ENCODE measurements at places on chromosomes 3 and 15.

DNA sequence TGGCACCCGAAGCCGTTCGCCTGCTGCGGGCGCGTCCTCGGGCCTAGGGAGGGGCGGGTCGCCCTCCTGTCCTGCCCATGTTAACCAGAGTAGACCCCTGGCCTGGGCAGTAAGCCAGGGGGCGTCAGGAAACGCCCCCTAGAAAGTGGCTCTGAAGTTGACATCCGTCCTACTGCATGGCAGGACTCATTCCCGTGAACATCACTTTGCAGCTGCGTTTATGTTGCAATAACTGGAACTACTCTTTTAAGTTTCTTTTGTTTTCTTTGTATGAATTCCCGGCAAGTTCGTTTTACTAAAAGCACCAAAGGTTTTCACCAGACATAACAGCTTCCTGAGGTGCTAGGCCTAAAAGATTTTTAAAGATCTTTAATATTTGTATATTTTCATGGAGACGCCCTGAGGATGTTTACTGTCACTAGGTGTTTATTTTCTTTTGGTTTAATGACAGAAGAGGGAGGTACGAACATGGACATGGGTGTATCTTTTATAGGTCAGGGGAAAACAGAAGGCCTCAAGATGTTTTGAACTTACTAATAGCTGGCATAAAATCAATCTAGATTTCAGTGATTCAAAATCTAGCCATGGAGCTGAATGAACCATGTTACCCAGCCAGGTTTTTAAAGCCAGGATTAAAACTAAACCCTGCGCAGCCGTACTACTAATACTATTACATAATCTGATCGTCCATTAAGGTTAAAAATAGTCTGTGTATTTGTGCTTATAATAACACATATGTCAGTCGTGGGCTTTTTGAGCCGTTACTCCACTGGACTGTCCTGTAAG is 1.0 kb downstream of the C15orf61 start:
- no peaks in the 10 kb centered on the region for H3K36me3 ChIP-seq
- H3K27me3 ChIP-seq = no peaks in the 10 kb centered on the region
- H3K4me3 ChIP-seq = peak overlapping the region; percentile 77
- H3K27ac ChIP-seq = peak overlapping the region; percentile 95

DNA sequence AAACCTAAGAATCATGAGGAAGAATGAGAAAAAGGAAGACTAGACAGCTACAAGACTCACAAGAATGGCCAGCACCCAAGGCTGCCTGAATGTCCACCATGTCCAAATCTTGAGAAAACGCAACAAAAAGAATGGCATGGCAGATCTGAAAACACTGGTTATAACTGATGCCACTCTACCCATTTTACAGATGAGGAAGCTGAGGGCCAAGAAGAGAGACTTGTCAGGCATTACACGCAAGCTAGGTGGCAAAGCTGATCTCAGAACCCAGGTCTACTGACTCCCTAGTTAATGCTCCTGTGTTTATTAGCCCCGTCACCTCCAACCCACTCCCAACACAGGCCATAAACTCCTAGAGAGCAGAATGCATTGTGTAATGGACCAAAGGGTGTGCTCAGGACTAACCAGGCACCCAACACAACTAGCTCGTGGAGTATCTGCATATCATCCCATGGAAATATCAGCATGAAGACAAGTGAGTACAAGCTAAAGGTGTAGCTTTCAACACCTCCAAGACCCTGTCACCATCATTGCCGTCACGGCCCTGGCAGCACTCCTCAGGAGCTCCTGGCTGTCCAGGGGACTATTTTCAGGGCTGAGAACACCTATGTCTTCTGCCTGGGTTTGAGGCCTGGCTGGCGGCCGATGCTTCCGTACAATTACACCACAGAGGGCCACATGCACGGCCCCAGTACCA is 111.7 kb downstream of the XXYLT1 start:
- peaks cover 9% of the 10 kb centered on the region for H3K4me1 ChIP-seq
- no peak for DNase-seq
- no peaks in the 10 kb centered on the region for H3K27me3 ChIP-seq
- peak overlapping the region; percentile 75 for H3K27ac ChIP-seq
- H3K36me3 ChIP-seq = no peaks in the 10 kb centered on the region

- DNase-seq = no peak
- no peaks in the 10 kb centered on the region for H3K4me1 ChIP-seq
- no peaks in the 10 kb centered on the region for H3K27me3 ChIP-seq
These were observed 19.2 kb upstream of the UBE2Q2 start for GRCh38 chr15:75823860-75824613.

DNA sequence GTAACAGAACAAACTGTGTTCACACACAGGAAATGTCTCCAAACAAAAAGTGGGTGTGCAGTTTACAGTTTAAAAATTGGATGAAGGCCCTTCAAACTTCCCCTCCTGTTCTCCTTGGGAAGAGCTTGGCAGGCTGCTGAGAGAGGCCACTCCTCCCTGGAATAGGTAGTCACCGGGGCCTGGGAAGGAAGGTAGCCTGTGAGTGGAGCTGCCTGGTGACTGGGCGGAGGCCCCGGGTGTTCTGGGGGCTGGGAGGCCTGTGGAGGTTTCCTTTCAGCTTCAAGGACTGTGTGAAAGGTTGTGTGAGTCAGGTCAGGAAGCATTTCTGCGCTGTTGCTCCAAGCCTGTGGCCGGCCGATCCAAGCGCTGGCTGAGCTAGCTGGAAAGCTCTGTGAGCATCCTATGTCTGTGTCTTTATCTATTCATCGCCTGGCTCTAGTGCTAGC is 14.1 kb downstream of the SLCO3A1 start:
- DNase-seq = peak; percentile 83
- H3K27ac ChIP-seq = peak overlapping the region; percentile 98
- peak overlapping the region; percentile 16 for H3K4me3 ChIP-seq
- H3K36me3 ChIP-seq = no peaks in the 10 kb centered on the region
- H3K4me1 ChIP-seq = peaks cover 17% of the 10 kb centered on the region

DNA sequence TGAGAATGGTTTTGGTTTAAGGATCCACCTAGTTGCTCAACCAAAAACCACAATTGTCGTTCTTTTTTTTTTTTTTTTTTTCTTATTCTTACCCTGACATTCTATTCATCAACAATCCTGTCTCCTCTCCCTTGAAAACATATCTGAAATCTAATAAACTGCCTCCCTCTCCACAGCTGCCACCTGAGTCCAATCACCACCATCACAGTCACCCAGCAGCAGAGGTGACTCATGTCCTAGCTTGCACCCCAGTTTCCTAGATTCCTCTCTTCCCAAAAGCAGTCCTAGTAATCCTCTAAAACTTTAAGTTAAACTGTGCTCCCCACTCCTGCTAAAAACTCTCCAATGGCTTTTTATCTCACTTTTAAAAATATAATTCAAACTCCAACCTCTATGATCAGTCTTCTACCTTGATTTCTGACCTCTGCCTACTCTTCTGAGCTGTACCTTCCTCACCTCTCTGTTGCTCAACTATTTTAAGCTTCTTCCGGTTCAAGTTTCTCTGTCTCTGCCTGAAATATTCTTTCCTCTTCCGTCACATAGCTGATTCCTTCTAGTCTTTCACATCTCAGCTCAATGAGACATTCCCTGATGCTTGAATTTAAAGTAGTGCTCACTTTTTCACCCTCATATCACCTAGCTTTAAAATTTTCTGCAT is 33.7 kb upstream of the RBMS3 start:
- no peaks in the 10 kb centered on the region for H3K36me3 ChIP-seq
- no peak overlapping the region for H3K27ac ChIP-seq
- no peaks in the 10 kb centered on the region for H3K4me1 ChIP-seq
- no peak for DNase-seq
- H3K4me3 ChIP-seq = no peak overlapping the region

GRCh38 chr15:96367311-96368200 is 37.1 kb downstream of the NR2F2 start:
- peak overlapping the region; percentile 11 for H3K4me3 ChIP-seq
- no peak for DNase-seq
- no peaks in the 10 kb centered on the region for H3K4me1 ChIP-seq

DNA sequence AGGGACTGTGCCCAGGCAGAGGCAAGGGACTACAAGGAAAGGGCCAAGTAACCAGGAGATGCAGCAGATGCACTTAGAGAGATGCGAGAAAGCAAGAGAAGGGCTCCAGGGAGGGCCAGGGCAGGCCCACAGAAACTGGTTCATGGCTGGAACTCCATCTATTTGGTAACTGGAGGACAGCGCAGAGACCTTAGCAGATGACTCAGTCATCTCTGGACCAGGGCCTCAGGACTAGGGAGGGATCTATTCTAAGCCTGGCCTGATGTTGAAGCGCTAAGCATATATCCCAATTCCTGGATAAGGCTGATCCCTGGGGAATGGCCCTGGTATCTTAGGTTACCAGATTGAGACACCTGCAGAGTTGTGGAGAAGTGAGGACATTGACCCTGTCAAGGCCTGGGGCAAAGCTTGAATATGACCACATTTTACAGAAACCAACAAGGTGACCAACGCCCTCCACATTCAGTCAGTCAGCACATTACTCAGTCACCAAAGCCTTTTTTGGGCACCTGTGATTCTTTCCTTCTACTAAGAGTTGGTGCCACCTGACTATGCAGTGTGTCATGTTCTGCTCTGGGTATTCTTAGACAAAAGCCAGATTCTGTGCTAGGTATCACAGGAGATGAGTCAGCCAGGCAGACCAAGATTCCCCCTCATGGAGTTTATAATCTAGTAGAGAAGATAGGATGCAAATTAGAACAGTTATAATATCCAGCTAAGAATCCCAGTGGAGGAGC is 68.4 kb upstream of the SLCO3A1 start:
- H3K27me3 ChIP-seq = no peaks in the 10 kb centered on the region
- no peak overlapping the region for H3K4me3 ChIP-seq
- no peak overlapping the region for H3K27ac ChIP-seq
- no peaks in the 10 kb centered on the region for H3K4me1 ChIP-seq

DNA sequence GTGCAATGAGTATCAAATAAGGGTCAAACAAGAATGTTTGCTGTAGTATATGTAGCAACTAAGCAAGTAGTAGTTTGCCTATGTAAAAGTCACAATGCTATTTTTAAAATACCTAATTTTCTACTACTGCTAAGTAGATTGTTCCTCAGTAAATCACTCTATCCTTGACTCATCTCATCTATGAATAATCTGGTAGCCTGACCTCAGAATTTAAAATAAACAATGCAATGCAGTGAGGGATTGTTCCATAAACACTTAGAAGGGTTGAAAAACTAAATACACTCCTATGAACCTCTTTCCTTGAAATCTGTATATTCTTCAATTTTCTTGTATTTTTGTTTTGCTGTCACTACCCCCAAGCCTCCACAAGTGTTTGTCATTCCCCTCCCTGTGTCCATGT is 253.3 kb downstream of the TBC1D5 start:
- no peak overlapping the region for H3K27ac ChIP-seq
- DNase-seq = no peak

DNA sequence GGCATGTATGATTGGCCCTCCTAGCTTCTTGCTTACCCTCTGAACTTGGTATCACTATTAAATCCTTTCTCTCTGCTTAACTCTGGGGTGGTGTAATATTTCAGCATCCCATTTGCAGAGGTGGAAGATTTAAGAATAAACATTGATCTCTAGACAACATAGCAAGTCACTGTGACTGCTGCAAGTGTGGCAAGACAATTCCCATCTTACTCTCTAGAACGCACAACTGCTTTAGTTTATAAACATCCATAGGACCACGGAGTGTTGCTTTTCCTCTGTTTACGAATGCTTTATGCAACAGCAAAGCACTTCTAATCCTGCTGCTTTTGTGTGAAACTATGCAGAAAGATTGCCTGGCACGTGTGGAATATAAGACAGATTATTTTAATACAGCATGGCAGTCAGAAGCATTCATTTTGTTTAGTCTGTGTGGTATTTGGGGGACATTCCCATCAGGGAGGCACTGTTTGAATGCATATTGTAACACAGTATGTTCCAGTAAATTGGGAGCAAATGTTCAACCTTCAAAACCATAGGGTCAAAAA is 338.9 kb upstream of the TMCO5A start:
- no peak for DNase-seq
- H3K27me3 ChIP-seq = no peaks in the 10 kb centered on the region
- H3K27ac ChIP-seq = no peak overlapping the region
- H3K4me3 ChIP-seq = no peak overlapping the region

DNA sequence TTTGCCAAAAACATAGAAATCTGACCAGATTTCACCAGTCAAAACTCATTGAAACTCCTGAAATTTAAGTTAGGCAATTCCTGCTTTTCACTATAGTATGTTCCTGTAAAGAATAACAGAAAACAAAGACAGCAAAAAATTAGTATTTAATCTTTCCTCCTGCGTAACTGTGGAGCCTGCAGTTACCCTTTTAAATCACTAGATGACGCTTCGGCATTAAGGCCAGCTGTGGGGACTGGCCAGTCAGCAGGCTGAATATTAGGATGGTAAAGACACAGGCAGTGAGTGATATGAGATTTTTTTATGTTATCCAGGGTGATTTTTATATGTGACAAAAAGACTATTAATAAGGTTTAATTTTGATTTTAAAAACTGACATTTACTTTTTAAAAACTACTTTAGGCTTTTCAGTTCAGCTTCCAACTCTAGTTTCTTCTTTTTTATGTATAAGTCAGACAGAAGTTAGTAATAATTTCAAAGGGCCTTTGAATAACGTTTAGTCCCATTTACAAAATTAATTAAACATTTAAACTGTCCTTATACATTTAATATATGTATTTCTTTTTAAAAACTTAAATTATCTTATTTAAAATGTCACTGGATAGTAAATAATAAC is 165.1 kb downstream of the PPM1L start:
- DNase-seq = no peak
- no peak overlapping the region for H3K4me3 ChIP-seq
- H3K4me1 ChIP-seq = no peaks in the 10 kb centered on the region
- no peaks in the 10 kb centered on the region for H3K27me3 ChIP-seq

DNA sequence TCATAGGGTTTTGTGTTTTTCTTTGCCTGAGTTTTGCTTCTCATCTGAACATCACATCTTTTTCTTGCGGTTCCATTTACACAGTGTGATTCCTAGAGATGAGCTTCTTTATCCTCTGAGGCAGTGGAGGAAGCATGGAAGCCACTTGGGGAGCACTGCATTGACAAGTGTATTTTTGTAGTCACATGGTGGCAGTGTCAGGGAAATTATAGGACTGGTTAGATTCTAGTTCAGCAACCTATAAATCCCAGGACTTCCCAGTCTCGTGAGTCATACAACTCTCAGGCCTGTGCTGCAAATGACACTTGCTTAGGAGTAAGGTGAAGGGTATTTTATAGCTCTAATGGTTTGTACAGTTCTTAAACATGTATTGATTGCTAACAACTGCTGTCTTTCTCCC is 58.4 kb downstream of the RBM6 start:
- no peaks in the 10 kb centered on the region for H3K36me3 ChIP-seq
- H3K4me3 ChIP-seq = no peak overlapping the region
- H3K27me3 ChIP-seq = no peaks in the 10 kb centered on the region
- no peak overlapping the region for H3K27ac ChIP-seq
- H3K4me1 ChIP-seq = no peaks in the 10 kb centered on the region
- DNase-seq = no peak

GRCh38 chr3:101784855-101785613 is 6.0 kb downstream of the NXPE3 start:
- H3K4me3 ChIP-seq = no peak overlapping the region
- H3K27me3 ChIP-seq = no peaks in the 10 kb centered on the region
- no peaks in the 10 kb centered on the region for H3K4me1 ChIP-seq
- no peak for DNase-seq
- peaks cover 5% of the 10 kb centered on the region for H3K36me3 ChIP-seq

GRCh38 chr3:171873580-171873979 is 30.4 kb downstream of the TMEM212 start:
- no peak overlapping the region for H3K4me3 ChIP-seq
- no peak for DNase-seq
- no peaks in the 10 kb centered on the region for H3K4me1 ChIP-seq
- H3K36me3 ChIP-seq = no peaks in the 10 kb centered on the region
- no peaks in the 10 kb centered on the region for H3K27me3 ChIP-seq

GRCh38 chr3:153970047-153970446 is 151.1 kb upstream of the ARHGEF26 start:
- H3K27ac ChIP-seq = no peak overlapping the region
- H3K4me1 ChIP-seq = no peaks in the 10 kb centered on the region
- no peak for DNase-seq
- H3K36me3 ChIP-seq = no peaks in the 10 kb centered on the region
- H3K27me3 ChIP-seq = no peaks in the 10 kb centered on the region
